ENCODE measurements at places on chromosomes 2 and 18.

DNA sequence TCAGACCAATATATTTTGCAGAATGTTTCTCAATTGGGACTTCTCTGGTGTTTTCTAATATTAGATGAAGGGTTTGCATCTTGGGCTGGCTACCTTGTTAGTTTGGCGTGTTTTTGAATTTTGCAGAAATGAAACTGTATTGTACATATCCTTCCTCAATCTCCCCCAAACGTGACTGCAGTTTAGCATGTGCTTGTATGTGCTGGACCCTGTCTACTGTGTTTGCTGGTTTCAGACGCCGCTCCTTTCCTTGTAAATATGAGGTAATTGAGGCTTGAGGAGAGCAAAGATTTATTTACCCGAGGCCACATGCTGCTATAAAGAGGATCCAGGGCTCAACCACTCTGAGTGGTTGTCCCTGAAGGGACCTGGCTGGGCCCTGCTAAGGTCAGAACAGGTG lies 57.2 kb downstream of the NGEF start:
- DNase-seq, result no peak

- no peak for DNase-seq
Observed at GRCh38 chr2:53964987-53965687, 5.7 kb downstream of the PSME4 start.

DNA sequence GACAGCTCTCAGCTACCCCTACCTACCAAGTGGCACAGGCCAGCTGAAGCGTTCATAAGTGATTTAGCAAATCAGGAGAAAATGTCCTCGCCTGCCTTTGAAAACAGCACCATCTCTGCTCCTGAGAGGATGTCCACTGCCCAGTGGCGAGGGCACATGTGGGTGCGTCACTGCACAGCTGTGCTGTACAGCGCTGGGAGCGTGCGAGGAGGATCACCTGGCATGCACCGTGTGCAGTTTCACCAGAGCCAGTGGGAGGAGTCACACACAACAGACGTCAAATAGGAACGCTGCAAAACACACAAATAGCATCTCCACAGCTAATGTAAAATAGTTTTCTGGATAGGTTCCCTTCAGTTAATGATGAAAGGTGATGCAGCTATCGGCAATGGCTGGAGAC lies 154.1 kb downstream of the HDAC4 start:
- DNase-seq, result no peak

- no peak for DNase-seq
Observed at GRCh38 chr18:47587587-47587986, 336.1 kb upstream of the SKOR2 start.
